ENCODE measurements at places on chromosomes 1 and 21.

DNA sequence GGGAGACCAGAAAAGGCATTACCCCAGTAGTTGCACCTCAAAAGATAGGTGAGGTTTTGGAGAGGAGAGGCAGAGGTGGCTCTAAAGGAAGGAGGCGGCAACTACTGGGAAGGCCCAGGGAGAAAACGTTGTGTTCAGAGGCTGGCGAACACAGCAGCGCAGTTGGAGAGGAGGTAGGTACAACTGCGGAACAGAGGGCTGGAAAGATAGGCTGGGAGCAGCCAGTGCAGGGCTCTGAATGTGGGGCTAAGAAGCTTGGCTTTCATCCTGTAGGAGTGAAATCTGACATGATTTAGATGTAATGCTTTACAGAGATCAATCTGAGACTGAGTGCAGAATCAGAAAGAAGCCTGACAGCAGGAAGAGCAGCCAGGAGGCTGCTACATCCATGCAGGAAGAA, 13.0 kb downstream of the RIMS3 start:
- no peak overlapping the region for H3K4me3 ChIP-seq
- H3K27me3 ChIP-seq: no peaks in the 10 kb centered on the region
- no peak for DNase-seq

GRCh38 chr1:180562640-180563025, 3.9 kb downstream of the OVAAL start:
- H3K27me3 ChIP-seq: peaks cover 25% of the 10 kb centered on the region
- no peak for DNase-seq
- no peak overlapping the region for H3K27ac ChIP-seq
- no peaks in the 10 kb centered on the region for H3K36me3 ChIP-seq
- no peaks in the 10 kb centered on the region for H3K4me1 ChIP-seq
- no peak overlapping the region for H3K4me3 ChIP-seq

- no peaks in the 10 kb centered on the region for H3K27me3 ChIP-seq
- no peak for DNase-seq
- H3K27ac ChIP-seq: no peak overlapping the region
- H3K4me1 ChIP-seq: no peaks in the 10 kb centered on the region
- no peak overlapping the region for H3K4me3 ChIP-seq
- H3K36me3 ChIP-seq: no peaks in the 10 kb centered on the region
Observed at GRCh38 chr1:196535727-196536126, 72.5 kb downstream of the KCNT2 start.

DNA sequence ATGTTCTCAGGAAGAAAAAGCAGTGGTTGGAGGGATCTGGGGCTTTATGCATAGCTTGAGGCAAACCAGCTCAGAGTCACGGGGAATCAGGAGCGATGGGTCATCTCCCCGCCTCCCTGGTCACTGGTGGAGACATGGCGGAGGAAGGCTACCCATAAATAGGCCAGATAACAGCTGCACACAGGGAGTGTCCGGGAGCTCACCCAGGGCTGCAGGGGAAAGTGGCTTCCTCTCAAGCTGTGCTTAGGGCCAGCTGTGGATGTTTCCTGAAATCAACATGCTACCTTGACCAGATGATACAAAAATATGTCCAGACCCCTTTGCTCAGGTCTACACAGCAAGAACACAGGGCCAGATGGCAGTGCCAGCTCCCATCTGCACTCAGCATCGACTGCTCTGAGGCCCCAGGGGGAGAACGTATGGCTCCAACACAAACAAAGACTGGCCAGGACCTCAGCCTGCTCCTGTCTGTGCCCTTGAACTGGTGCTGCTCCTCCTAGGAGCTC, 27.1 kb upstream of the RERE start:
- DNase-seq: no peak
- peaks cover 5% of the 10 kb centered on the region for H3K27me3 ChIP-seq
- H3K36me3 ChIP-seq: no peaks in the 10 kb centered on the region
- no peak overlapping the region for H3K27ac ChIP-seq
- H3K4me1 ChIP-seq: peaks cover 4% of the 10 kb centered on the region
- H3K4me3 ChIP-seq: no peak overlapping the region
